ENCODE measurements at places on chromosomes 5 and 9.

DNA sequence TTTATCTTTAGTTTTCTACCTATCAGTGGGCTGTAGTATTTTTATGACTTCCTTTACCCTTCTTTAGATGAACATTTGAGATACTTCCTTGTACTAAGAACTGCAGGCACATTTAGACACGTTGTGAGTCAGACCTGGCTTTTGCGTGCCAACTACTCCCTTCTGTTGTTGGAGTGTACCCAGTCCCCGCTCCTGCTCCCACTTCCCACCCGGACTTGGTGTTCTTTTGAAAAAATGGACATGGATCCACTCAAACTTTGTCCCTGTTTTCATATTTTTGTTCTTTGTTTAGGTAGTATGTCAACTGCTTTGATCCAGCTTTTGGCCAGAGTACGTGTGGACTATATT, 60.7 kb downstream of the PARP8 start:
- DNase-seq = peak; percentile 19

- no peak for DNase-seq
Observed at GRCh38 chr5:38148021-38148625, 110.2 kb upstream of the EGFLAM start.

DNA sequence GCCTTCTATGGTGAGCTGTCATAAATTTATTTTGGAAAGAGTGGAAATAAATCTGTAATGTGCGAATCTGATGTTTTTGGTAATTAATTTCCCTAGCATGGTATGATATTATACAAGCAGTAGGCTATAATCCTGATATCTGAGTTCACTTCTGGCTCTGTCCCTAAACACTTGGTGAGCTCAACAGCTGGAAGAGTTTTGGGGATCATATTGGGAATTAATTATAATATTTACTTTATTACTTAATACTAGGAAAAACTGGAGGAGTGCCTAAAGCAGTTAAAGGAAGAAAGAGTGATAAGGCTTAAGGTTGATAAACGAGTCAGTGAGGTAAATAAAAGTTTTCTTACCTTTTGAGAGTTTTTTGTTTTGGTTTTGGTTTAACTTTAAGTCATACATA, 26.8 kb downstream of the CEP78 start:
- DNase-seq = no peak

GRCh38 chr5:15679161-15679560, 179.2 kb downstream of the FBXL7 start:
- DNase-seq = no peak

DNA sequence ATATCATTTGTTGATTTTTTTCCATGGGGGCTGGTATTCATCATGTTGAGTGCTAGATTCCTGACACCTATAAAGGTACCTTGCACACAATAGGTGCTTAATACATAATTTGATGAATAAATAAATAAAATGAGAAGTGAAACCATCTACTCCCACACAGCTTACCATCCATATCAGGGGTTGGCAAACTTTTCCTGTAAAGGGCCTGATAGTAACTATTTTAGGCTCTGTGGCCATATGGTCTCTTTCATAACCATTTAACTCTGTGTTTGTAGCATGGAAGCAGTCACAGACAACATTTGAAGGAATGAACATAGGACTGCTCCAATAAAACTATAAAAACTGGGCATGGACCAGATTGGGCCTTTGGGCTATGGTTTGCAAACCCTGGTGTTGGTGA, 100.3 kb downstream of the GCNT1 start:
- DNase-seq = no peak

DNA sequence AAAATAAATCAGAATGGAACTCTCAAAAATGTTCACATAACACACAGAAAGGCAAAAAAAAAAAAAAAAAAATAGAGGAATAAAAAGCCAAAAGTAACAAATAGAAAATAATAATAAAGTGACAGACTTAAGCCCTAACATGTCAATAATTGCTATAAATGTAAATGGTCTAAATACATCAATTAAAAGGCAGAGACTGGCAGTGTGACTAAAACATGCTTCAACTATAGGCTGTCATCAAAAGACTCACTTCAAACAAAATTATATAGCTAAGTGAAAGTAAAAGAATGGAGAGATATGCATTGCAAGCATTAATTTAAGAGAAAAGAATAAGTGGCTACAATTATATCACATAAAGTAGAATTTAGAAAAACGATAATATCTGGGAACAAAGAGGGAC, 114.2 kb downstream of the PHF2 start:
- no peak for DNase-seq

DNA sequence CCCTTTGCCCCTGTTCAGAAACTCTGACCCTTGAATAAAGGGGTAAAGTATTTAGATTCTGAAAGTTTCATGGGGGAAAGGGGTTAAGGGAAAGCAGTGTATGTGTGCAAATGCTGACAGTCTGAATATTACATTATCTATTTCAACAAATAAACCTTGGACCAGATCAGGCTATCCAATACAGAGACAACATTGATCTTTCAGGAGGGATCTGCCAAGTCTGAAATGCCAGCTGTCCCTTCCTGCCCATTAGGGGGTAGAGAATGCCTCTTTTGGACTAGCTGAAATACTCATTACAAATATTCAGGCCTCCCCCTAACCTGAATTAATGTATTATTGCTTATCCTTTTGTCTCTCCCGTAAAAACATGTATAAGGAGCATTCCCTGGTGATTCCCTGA, 219.5 kb downstream of the NR3C1 start:
- DNase-seq = no peak

DNA sequence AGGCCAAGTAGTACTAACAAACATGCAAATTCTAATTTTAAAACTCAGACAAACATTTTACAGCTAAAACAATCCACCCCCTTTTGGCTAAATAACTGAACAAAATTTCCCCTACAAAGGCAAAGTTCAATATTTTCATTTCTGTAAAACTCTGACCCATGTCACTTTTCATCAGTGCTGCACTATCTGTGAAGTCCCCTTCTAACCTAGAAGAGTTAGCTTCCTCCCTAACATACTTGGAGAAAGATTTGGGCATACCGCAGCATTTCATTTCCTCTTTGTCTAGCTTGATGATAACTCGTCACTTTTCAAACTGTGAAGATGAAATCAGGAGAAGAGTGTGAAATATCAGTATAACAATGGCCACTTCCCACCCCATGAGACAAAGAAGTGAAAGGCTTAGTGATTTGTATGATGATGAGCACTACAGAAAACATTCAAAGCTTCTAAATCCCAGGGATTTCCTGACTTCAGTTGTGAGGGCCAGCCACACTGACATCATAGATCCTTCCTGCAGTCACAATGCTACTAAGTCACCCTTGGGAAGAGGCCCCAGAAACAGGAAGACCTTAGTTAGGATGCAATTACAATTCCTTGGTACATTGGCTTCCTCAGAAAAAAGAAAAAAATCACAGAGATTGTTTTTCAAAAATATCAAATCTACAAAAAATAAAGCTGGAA, at the start of gene FAM81B:
Gene FAM81B (plus strand): TSS at position 555 of the 681 bp plus-strand sequence. CDS start 24 bp downstream, at position 579.
- no peak for DNase-seq

DNA sequence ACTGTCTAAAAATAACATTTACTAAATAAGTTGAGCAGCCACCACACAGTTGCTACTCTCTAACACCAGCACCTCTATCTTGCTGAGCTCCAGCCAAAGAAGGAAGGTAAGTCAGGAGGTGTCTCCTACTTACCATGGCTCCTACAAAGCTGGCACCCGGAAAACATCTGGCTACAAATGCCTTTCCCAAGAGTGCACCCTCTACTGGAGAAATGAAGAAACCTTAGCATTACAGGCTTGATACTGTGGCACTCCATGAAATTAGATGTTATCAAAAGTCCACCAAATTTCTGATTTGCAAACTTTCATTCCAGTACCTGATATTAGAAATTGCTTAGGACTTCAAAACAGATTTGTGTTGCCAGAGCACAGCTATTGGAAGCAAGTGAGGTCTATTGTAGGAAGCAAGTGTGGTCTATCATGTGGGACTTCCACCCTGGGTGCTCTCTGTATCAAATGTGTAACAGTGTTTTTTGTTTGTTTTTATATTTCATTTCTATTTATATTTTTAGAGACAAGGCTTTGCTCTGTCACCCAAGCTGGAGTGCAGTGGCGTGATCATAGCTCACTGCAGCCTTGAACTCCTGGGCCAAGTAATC, 25.7 kb upstream of the RFK start:
- DNase-seq = peak; percentile 36

- DNase-seq = no peak
Observed at GRCh38 chr5:133753856-133754255, 141.5 kb upstream of the FSTL4 start.

- no peak for DNase-seq
Observed at GRCh38 chr5:92800365-92800764, 780.7 kb downstream of the NR2F1-AS1 start.

GRCh38 chr5:64532657-64533056, 26.8 kb downstream of the RGS7BP start:
- no peak for DNase-seq

GRCh38 chr9:102362470-102363132, 624.2 kb upstream of the GRIN3A start:
- DNase-seq = no peak

DNA sequence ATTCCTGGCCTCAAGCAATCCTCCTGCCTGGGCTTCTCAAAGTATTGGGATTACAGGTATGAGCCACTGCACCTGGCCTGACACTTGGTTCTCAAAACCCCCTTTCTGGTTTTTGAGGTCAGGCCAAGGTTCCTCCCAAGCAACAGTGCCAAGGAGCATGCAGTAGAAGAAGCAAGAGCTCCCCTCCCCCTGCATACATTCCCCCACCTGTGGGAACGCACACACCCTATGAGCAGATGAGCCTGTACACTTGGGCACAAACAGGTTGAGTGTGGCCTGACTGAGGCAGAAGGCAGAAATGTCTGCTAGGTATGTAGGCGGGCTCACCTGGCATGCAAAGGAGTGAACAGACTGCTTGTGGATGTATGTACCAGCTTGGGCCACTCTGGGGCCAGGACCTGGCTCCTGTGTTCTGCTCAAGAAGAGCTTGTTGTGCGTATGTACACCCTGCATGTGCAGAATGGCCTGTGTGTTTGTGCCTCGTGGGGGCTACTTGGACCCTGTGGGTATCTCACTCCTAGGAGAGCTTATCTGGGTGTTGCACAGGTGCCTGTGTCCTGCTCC, 1.7 kb downstream of the GPRIN1 start:
- no peak for DNase-seq

DNA sequence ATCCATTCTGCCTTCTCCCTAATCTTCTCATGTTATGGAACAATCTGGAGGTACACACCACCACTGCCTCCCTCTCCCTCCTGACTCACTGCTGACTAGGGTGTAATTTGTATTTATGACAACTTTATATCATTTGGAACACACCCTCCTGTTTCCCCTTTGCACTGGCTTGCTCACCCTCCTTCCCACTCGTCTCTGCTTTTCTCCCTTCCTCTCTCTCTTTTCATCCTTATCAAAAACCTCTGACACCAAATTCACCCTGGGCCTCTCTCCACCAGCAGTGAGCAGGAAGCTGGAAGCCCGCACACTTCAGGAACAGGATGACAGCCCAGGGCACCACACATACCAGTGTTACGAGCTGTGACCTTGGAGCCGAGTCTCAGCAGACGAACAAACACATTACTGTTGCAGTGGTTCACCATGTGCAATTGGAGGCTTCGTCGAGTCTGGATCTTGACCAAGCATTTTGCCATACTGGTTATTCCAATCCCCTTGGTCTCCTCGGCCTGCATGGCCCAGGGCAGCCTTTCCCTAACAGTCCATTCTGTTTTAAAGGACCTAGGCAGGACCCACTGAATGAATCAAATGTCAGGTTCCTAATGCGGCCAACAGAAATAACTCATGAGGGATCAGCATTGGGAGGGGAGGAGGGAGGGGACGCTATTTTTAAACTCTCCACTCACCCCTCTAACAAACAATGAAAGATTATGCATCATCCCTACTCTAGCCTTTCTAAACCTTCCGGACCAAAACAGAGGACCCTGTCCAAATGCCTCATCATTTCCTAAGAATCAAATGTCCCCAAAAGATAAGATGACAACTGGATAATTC, 203.9 kb upstream of the RASEF start:
- DNase-seq = peak; percentile 29

- DNase-seq = no peak
Observed at GRCh38 chr5:53613536-53613935, 53.1 kb downstream of the NDUFS4 start.

GRCh38 chr9:96057155-96057554, 181.7 kb downstream of the ERCC6L2 start:
- DNase-seq = no peak

DNA sequence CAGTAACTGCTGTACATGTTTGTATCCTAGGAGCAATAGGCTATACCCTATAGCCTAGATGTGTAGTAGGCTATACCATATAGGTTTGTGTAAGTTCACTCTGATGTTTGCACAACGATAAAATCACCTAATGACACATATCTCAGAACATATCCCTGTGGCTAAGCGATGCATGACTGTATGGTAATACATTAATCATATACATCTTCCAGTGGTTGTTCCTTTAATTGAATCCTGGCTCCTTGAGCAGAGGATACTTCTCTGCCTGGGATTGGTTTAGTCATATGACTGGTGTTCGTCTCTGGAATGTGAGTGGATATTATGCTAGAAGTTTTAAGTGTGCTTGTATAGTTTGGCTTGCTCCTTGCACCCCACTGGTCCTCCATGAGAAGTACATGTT, 425.8 kb downstream of the MAN2A1 start:
- DNase-seq = no peak

DNA sequence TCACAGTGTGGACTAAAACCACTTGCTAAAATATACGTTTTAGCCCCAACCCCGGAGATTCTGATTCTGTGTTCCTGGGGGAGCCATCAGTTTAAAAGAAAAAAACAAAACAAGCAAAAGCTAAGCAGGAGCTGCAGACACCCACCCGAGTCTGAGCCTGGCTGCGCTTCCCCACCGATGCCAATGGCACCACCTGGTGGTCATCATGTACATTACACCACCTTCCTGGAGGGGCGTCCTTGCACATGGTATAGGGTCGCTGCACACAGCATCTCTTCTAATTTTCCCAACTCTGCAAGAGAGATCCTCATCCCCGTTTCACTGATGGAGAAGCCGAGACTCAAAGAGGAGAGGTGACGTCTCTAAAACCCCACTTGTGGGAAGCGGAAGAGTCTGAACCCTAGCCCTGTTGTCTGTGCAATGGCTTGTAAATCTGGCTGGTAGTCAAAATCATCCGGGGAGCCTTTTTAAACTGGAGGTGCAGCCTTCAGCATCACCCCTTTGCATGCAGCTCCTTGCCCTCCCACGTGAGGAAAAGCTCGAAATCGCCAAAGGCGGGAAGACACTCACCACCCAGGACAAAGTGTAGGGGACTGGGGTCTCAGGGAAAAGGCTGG, 23.1 kb upstream of the CNOT6 start:
- DNase-seq = peak; percentile 79

DNA sequence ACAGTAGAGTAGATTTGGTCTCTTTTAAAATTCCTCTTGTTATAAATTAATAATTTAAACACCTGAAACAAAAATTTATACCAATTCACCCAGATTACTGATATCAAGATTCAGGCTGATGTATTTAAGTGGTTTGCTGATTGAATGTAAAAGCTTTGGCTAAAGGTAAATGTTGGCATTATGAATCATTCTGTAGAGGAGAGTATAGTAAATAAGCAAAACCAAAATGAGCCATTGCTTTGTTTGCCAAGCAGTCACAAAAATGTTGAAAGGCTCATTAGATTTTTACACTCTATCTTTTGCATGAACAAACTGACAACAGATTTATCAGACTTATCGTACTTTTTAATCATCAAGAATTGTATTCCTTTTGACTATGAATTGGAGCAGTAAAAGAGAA, 332.6 kb downstream of the FAM170A start:
- DNase-seq = no peak

Measured in AG08395 (cell line).